ENCODE measurements at places on chromosomes 7 and 10.

GRCh38 chr10:132134241-132135052, 52.3 kb upstream of the DPYSL4 start:
- no peak for DNase-seq

GRCh38 chr7:10644849-10645248, 328.8 kb upstream of the PHF14 start:
- no peak for DNase-seq

DNA sequence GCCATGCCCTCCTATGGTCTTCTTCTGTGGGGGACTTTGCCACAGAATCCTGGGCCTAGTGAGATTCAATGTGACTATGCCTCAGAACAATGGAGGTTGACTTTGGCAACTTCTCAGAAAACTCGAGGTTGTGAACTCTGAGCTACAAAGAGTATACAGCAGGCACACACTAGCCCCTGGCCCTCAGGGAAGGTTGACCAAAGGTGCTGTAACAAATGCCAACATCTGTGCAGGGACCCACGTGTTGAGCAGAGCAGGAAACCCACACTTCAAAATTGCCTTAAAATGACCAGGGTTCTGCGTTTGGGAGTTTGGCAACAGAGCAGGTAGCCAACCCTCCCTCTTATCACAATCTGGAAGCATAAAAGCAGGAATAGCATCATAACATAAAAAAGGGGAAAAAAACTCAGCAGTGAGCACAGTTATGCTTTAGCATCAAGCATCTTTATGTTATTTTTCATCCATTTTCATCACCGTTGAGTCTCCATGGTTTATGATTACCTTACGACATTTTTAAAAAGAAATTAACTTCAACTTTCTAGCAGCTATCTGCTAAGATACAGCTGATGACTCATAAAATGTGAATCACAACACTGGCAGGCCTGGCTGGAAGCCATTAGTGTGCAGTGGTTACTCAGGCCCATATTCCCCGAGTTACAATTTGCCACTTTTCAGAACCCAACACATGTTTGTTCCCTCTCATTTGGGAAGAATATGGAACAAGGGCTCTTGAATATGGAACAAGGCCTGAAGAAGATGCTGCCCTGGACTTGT, 11.1 kb downstream of the PRLHR start:
- peak; percentile 56 for DNase-seq

- DNase-seq = no peak
Measured at GRCh38 chr10:110863361-110863760, 8.4 kb upstream of the PDCD4 start.

- DNase-seq = peak; percentile 78
Measured at GRCh38 chr7:28984631-28985030, 26.5 kb upstream of the TRIL start.

DNA sequence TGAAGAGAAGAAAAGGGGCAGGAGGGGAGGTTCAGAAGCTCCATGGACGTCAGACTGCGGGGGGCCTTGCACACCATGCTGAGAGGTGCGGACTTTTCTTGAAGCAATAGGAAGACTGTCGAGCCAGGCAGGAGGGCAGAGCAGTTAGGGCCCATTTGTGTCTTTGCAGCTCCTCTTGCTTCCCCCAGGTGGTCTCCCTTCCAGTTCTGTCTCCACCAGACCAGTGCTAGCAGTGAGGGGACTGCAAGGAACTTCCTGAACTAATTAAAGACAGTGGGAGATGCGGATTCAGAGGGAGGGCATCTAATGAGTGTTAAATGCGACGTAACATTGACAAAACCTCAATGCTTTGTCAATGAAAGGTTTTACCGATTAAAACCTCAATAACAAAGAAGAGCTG, 225.4 kb downstream of the USP6NL start:
- no peak for DNase-seq

GRCh38 chr7:151754142-151754590, 122.7 kb downstream of the PRKAG2 start:
- peak; percentile 93 for DNase-seq

DNA sequence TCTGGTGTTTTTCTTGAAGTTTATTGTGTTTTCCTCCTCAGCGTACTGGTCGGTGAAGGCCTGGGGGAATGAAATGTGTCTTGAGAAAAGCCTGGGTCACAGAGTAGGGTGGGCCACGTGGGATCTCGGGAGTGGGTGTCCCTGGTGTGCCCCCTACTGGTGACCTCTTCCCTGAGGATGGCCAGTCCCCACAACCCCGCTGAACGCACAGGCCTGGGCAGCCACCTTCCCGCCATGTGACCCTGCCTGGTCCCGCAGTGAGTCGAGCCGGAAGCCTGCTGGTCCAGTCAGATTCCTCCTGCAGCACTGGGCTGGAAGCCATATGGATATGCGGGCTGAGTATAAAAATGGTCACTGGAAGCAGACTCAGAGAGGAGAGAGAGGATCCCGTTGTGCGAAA, 52.9 kb upstream of the GNA12 start:
- DNase-seq = no peak

DNA sequence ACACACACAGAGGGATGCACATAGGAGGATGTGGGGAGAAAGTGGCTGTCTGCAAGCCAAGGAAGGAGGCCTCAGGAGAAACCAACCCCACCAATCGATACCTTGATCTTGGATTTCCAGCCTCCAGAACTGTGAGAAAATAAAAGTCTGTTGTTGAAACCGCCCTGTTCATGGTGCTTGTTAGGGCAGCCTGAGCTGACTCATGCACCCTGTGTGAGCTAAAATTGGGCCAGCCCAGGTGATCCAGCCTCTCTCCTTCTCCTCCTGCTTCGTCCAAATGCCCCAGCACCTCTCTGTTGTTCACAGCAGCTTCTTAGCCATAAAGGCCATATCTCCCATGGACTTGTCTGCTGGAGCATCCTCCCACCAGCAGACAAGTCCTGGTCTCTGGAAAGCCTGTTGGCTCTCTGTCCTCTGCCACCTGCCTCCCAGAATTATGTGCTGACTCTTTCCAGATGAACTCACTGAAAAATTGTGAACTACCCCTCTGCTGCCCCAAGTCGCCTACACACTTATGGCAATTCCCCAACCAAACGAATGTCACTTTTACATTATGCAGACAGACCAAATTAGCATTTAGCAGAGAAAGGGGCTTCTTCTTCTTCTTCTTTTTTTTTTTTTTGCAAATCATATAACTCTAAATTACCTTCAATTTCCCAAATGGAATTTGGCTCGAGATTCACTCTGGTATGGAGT, 30.2 kb upstream of the CARD11 start:
- no peak for DNase-seq

GRCh38 chr7:28481091-28481926, 69.0 kb downstream of the CREB5 start:
- DNase-seq = no peak

DNA sequence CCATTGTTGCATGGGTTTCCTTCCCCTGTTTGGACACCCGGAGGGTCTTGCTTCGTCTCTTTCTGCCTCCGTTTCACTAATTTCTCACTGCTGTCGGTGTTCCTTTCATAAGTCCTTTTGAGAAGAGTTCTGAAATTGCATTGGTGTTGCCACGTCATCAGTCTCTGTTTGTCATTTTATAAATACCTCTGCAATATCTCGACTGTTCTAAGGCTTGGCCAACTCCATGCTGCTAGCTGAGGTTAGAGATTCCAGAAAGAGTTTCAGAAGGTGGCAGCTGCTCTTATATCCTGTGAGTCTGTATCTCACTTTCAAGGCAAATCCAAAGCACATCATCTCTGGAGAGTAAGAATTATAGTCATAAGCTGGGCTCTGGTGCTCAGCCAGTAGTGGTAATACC, 148.0 kb upstream of the INSYN2A start:
- no peak for DNase-seq

GRCh38 chr10:69222157-69223027, 2.3 kb downstream of the HKDC1 start:
- DNase-seq = peak; percentile 68

- DNase-seq = no peak
Measured at GRCh38 chr7:103666326-103666725, 220.3 kb upstream of the SLC26A5 start.

- no peak for DNase-seq
Measured at GRCh38 chr10:116632596-116633215, 12.0 kb downstream of the PNLIPRP2 start.

DNA sequence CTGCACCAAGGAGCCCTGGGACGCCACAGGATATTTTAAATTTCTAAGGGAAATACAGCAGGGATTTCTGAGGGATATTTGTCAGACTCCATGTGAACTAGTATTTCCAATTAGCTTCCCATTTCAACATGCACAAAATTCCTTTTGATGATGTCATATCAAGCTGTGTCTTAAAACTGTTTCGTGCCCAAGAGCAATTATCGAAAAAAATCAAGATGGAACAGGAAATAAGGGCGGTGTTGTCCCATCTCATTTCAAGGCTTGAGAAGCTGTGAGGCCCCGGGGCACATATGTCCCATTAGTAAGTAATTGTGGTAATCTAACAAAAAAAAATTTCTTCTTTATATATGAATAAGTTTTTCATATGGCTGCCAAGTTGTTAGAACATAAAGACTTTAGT, 47.4 kb downstream of the PPP1R17 start:
- DNase-seq = no peak

DNA sequence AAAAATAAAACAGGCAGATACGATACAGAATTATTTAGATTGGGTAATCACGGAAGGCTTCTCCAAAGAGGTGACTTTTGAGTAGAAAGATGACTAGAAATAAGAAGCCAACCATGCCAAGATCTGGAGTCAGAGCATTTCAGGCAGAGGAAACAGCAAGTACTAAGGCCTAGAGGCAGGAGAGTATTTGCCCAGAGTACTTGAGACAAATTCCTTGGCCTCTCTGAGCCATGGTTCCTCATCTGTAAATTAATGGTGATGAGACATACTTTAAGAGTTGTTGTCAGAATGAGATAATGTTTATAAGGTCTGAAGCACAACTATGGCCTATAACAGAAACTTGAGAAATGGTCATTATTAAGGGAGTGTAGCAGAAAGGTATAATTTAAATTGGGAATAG, 15.8 kb upstream of the GPR37 start:
- no peak for DNase-seq

GRCh38 chr7:84372712-84373111, 178.1 kb upstream of the SEMA3A start:
- DNase-seq = no peak

- DNase-seq = no peak
Measured at GRCh38 chr7:76233538-76234281, 32.0 kb downstream of the SRRM3 start.

DNA sequence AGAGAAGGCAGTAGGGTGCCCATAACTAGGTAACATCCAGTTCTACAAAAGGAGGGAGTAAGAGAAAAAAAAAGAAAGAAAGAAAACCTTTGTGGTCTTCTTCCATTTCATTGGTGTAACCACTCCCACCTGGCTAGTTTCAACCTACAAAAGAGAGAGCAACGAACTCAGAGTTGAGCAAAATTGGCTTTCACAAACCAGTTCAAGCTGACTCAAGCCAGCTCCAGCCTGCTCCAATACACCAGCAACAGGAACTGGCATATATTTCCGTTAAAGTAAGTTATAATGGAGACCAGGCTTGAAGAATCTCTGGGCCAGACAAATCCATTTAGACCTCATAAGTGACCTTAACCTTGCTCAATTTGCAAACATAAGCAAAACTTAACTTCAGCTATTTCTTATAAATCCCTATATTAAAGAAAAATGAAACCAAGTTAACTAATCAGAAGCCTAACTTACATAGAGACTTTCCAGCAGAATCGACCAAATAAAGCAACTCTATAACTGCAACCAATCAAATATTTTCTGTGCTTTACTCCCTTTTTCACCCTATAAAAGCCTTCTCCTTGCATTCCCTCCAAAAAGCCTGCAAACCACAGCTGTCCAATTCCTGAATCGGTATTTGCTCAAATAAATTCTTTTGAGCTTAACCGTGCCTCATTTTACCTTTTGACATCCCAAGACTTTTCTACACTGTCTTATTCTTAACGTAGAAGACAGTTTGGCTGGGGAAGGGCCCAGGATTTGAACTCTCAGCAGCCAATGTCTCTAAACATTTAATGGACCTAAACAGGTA, 10.1 kb downstream of the ANKRD22 start:
- no peak for DNase-seq

- DNase-seq = no peak
Measured at GRCh38 chr10:44950326-44951225, 9.0 kb upstream of the RASSF4 start.

DNA sequence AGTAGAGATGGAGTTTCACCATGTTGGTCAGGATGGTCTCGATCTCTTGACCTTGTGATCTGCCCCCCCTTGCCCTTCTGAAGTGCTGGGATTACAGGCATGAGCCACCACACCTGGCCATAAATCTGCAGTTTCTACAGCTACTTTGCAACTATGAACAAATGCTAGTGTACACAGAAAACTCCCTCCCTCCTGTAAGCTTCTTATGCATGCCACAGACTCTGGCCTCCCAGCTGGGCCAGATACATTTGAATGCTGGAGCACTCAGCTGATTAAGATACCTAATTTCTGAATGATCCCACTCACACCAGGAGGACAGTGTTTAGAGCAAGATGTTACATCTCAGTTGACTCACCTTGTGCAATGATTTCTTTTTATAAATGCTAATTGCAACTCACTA, 486.2 kb downstream of the KCNMA1 start:
- no peak for DNase-seq

- peak; percentile 50 for DNase-seq
Measured at GRCh38 chr7:41134300-41135255, 568.3 kb downstream of the INHBA start.

DNA sequence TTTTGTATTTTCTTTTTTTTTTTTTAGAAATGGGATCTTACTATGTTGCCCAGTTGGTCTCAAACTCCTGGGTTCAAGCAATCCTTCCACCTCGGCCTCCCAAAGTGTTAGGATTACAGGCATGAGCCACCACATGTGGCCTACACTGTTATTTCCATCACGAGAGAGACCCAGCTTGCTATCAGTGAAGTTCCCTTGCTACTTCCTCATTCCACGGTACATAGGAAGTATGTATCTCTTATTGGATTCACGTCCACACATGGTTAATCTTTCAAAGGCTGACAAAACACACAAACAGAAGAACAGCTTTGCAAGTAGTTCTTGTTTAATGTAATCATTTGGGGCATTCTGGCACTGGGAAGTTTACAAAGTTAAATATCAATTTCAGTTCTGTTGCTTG, 50.9 kb downstream of the DCLRE1A start:
- DNase-seq = no peak

GRCh38 chr10:116268976-116269375, 4.0 kb downstream of the GFRA1 start:
- DNase-seq = no peak

GRCh38 chr10:16787361-16787791, 29.8 kb downstream of the RSU1 start:
- DNase-seq = no peak
